ENCODE measurements at places on chromosomes 16 and 17. TPM values are rescaled to one million over a fixed set of nuclear protein-coding genes. Genes with fewer than 3 reads are reported as not detected.

DNA sequence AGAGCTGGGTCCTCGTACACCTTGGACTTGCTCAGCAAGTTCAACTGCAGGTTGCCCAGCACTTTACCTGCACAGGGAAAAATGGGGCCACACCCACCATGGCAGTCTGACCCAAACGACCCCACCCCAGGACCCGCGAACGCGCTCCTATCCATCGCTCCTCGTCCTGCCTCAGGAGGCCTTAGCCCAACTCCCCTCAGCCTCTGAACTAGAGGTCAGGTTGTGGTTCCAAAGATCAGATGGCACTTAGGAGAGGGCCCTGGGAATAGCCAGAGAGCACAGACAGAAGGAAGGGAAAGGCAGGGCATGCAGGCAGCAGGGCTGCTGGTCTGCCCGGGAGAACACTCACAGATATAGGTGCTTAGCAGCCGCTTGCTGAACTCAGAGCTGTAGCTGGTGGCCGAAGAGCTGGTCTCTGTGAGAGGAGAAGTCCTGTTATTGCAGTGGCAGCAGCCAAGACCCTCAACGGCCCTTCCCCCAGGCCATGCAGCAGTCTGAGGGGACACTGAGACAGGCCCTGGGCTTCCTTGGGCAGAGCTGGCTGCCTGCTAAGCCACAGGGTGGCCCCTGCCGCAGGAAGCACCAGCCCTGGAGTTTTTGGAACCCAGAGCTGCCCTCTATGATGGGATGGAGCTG, 6.9 kb downstream of the ZACN start:
- no peak overlapping the region for H3K27ac ChIP-seq
- H3K4me1 ChIP-seq: peaks cover 1% of the 10 kb centered on the region
- no peak for DNase-seq
- no peaks in the 10 kb centered on the region for H3K27me3 ChIP-seq
- H3K4me3 ChIP-seq: no peak overlapping the region
- H3K36me3 ChIP-seq: peaks cover 87% of the 10 kb centered on the region

DNA sequence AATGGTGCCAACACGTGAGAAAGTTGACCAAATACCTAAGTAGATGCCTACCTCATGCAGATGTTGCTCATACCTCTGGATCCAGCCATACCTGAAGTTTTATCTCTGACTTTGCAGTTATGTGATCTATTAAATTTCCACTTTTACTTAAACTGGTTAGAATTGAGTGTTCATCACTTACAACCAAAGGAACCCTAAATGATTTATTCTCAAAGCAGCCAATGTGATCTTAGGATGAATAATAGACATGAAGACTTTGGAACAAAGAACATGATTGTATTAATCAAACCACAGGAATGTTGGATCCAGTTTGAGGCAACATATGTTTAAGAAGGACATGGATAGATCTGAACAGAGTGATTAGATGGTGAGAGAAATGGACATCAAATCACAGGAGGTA, 68.7 kb downstream of the IRX6 start:
- no peaks in the 10 kb centered on the region for H3K4me1 ChIP-seq
- no peak for DNase-seq

DNA sequence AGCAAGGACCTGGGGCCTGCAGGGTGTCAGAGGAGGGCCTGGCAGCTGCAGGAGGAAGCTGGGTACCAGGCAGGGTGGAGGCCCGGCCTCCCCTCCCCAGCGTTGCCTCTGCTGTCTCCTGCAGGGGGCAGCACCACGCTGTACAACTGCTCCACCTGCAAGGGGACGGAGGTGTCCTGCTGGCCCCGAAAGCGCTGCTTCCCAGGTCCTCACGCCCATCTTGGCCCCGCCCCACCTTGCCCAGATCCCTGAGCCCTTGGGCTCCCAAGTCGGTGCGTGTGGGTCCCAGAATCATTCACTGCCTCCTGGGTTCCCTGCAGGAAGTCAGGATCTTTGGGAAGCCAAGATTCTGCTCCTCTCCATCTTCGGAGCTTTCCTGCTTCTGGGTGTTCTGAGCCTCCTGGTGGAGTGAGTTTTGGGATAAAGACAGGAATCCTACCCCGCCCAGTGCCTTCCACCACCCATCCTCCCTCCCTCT, 1.2 kb downstream of the TMEM95 start:
- H3K4me1 ChIP-seq: peaks cover 41% of the 10 kb centered on the region
- H3K27ac ChIP-seq: peak overlapping the region; percentile 40
- H3K27me3 ChIP-seq: no peaks in the 10 kb centered on the region
- DNase-seq: peak; percentile 93

DNA sequence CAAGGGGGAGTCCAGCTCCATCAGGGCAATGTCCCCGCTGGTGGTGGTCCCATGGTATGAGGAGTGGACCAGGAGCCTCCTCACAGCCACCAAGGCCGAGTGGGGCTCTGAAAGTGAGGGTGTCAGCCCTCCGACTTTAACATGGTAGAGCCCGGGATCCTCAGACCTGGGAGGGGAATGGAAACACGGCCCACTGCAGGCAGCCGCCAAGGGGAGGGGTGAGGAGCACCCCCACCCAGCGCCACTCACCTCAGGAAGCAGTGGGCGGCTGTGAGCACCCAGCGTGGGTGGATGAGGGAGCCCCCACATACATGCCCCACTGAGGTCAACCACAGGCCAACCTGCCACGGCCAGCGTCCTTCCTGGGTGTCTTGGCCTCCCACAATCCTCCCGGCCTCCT, 10.8 kb downstream of the ZG16B start:
- no peak overlapping the region for H3K4me3 ChIP-seq
- no peak overlapping the region for H3K27ac ChIP-seq
- H3K36me3 ChIP-seq: no peaks in the 10 kb centered on the region
- H3K27me3 ChIP-seq: no peaks in the 10 kb centered on the region
- DNase-seq: no peak

DNA sequence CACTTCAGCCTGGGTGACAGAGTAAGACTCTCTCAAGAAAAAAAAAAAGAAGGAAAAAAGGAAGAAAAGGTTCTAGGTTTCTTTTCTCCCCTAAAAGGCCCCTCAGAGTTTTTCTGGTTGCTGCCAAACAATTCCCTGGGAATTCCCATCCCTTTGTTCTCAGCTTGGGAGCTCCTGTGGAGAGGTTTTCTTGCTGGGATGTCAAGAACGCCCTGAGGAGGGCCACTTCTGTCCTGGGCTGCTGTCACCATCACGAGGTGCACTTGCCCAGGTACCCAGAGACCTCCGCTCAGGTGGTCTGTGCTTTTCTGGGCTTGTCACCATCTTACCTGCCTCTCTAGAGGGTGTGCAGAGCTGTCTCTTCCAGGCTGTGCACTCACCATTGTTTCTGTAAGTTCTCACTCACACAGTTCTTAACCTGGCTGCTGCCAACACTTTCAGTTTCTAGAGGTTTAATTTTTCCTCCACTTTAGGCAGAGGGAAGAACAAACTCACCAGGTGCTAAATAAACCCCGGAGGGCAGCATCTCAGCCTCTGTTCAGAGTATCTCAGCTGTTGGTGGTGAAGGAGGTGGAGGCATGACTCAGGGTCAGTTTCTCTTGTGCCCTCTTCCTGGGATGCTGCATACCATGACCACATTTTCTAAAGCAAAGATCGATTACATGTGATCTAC, 2.4 kb upstream of the COX6A2 start:
- H3K27me3 ChIP-seq: no peaks in the 10 kb centered on the region
- no peak overlapping the region for H3K4me3 ChIP-seq
- no peak overlapping the region for H3K27ac ChIP-seq
- no peaks in the 10 kb centered on the region for H3K4me1 ChIP-seq

DNA sequence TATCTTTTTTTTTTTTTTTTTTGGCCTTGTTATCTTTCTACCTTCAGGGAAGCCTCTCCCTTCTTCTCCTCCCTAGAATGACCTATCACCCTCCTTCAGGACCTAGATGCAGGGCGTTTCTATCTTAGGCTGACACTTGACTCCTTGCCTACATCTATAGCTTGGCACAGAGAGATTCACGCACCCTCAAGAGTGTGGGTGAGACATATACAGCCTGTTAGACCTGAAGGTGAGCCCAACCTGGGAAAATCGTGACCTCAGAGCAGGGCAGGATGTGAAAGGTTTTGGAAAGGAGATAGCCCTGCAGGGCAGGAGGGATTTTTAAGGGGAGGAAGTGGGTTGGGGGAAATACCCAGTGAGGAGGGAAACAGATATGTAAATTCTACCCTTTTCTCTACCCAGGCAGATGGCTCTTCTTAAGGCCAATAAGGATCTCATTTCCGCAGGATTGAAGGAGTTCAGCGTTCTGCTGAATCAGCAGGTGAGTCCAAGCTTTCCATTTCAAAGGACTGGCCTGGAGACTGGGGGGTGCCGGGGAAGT, at the start of gene AHSP:
TSS of gene AHSP (plus strand) at position 167 of the 541 bp plus-strand sequence. CDS start at position 407, 240 bp downstream.
- H3K27me3 ChIP-seq: peaks cover 37% of the 10 kb centered on the region
- H3K4me1 ChIP-seq: peaks cover 18% of the 10 kb centered on the region
- H3K4me3 ChIP-seq: peak within 1 kb of the TSS; percentile 49
- no peaks in the 10 kb centered on the region for H3K36me3 ChIP-seq
- DNase-seq: no peak

- DNase-seq: no peak
- H3K4me3 ChIP-seq: no peak overlapping the region
- H3K27ac ChIP-seq: peak overlapping the region; percentile 79
- H3K4me1 ChIP-seq: no peaks in the 10 kb centered on the region
These were observed 33.9 kb downstream of the NXN start for GRCh38 chr17:945672-946071.

The SLC16A5 gene
- 57.1 TPM for total RNA-seq

The NFATC3 gene
- 23.9 TPM for total RNA-seq

The MAP3K14 gene
- 10.7 TPM for total RNA-seq

The RRAD gene
- total RNA-seq: 3.6 TPM

The CCL17 gene
- not detected for total RNA-seq
